ENCODE measurements at places on chromosomes 16 and 17.

GRCh38 chr16:11824362-11824761 lies 27.0 kb downstream of the RSL1D1 start:
- DNase-seq: peak; percentile 44

DNA sequence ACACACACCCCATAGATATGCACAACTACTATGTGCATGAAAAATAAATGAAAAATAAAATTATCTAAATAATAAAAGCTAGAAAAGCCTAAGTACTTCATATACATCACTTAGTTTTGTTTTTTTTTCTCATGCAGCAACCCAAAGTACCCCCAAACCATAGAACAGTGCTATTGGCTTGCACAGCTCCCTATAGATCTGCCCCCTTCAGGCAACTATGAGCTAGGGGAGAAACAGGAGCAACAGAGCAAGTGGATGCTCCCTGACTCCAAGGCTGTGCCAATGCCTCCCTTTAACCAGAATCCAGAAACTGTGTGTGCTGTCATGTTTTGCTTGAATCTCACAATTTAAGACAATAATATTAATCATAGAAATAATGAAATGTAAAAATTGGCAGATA lies 605.5 kb downstream of the TOX3 start:
- DNase-seq: no peak

DNA sequence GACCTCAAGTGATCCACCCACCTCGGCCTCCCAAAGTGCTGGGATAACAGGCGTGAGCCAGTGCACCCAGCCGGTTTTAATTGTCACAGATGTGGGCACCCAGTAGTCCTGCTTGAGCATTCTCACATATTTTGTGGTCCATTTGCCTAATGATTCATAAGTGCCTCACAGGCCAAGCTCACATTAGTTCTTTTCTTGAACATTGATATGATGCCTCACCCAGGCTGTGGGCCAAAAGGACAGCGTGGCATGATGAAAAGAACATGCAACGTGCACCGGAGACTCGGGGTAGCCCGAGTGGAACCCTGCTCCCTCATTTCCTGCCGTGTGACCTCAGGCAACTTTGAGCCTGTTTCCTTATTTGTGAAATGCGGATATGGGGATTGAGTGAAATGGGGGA lies 181.9 kb downstream of the SNX29 start:
- peak; percentile 85 for DNase-seq

- peak; percentile 26 for DNase-seq
Observed at GRCh38 chr16:1311738-1312466, 2.5 kb downstream of the UBE2I start.

GRCh38 chr17:57518587-57519581 lies 226.2 kb downstream of the CCDC182 start:
- DNase-seq: peak; percentile 31

- peak; percentile 7 for DNase-seq
Observed at GRCh38 chr16:1612320-1613111, at the start of gene CRAMP1. Gene CRAMP1, plus strand, starts transcription at chr16:1612360. Its CDS starts 2,280 bp downstream, at chr16:1614640.

DNA sequence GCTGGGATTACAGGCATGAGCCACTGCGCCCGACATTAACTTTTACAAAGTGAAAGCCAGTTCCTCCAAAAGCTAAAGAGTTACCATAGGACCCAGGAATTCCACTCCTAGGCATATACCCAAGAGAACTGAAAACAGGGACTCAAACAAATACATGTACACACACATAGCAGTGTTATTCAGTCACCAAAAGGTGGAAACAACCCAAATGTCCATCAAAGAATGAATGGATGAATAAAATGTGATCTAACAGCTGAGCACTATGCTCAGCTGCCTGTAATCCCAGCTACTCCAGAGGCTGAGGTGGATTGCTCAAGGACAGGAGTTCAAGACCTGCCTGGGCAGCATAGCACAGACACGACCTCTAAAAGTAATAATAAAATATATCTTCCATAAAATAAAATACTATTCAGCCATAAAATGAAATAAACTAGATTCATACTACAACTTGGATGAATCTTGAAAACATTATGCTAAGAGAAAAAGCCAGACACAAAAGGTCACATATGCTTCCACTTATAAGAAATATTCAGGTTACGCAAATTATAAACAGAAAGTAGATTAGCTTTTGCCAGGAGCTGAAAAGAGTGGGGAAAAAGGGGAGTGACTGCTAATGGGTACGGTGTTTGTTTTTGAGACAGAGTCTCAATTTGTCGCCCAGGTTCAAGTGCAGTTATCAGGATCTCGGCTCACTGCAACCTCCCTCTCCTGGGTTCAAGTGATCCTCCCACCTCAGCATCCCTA lies 9.3 kb upstream of the USP7 start:
- peak; percentile 45 for DNase-seq

GRCh38 chr17:12983991-12984884 lies 33.6 kb downstream of the ELAC2 start:
- peak; percentile 95 for DNase-seq

DNA sequence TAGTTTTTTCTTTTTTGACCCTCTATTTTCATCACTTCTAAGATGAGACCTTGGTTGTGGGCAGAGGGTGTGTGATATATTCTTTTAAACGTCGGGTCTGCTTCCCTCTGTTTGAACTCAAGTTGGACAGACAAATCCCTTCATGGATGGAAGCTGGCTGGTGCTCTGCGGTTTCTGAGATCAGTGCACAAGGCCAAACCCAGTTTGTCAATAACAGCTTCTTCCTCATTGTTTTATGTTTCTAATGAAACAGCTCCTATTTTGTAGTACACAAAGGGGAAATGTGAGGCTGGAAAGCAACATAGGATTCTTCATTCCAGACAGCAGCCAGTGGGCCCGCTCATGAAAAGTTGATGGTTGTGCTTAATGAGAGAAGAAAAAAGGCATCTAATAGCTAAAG lies 159.6 kb downstream of the PRKCA start:
- no peak for DNase-seq

DNA sequence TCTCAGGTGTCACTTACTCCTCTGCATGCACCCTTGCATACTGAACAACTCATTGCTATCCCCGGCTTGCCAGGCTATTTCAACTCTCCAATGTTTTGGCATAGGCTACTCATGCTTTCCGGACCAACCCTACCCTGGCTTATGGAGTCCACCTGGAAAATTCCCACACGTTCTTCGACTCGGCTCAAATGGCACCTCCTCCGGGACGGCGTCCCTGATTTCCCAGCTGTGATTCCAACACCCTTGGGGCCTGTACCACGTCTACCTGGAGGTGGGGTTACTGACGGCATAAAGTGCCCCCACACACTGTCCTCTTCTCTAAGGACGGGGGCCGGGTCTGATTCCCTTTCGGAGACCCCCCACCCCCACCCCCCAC lies 498 bp downstream of the SMYD4 start:
- DNase-seq: peak; percentile 13

GRCh38 chr17:34226744-34227034 lies 28.4 kb upstream of the CCL2 start:
- DNase-seq: no peak

- peak; percentile 75 for DNase-seq
Observed at GRCh38 chr17:73304971-73305812, 6.6 kb downstream of the CDC42EP4 start.

DNA sequence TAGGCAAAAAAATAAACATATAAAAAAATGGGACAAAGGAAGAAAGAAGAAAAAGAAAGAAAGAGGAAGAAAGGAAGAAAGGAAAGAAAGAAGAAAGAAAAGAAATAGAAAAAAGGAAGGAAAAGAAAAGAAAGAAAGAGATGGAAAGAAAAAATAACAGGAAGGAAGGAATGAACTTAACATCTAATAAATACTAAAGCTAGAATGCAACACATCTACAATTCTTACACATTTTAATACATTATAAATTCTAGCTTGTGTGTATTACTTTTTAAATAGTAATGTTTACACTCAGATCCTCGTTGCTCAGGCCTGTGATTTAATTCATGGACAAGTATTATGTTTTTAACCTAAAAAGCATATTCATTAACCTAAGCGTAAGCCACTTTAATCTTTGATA lies 703.0 kb upstream of the KIF2B start:
- DNase-seq: no peak

DNA sequence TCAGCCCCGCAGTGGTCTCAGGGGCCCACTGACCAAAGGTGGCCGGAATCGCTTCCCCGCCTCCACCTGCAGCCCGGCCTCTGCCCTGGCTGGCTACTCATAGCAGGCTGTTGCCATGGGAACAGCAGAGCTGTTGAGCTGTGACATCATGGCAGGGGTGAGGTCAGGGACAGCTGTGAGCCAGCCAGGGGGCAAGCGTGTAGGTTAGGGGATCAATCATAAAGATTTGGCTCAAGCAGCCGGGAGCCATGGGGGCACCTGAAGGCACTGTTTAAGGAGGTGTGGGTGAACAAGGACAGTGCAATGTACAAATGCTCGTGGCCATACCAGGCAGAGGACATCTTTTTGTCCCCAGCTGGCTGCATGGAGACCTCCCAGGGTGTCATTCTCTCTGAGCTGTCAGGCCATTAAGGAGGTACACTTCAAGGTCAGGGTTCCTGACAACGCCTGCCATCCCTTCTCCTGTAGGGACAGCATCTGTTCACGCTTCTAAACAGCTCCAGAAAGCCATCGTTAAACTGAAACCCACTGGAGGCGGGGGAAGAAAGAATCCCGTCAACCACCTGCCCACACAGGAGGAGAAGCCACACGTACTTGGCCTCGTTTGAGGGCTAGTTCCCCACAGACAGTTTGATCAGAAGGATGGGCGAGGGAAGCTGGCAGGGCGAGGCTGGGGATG lies at the start of gene CEP295NL:
CEP295NL (minus strand) TSS at position 101 of the 679 bp plus-strand sequence. CDS start 1,373 bp downstream, outside the sequence.
- no peak for DNase-seq

- no peak for DNase-seq
Observed at GRCh38 chr16:80034948-80035663, 434.6 kb upstream of the MAF start.

DNA sequence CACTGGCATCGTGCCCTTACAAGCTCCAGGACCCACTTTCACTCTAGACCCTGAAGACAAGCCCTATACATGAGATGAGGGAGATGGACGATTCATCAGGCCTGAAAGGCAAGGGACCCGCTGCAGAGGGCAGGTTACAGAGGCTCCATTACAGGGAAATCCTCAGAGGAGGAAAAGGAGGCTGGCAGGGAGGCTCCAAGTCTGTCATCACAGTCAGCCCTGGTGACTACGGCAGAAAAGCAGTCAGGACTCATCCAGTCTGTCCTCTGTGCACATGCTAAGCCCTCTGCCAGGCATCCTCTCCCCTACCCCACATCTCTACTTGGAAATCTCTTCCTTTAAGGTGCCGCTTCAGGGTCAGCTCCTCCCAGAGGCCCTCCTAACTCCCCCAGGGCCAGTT lies 197.7 kb upstream of the CDH5 start:
- no peak for DNase-seq

DNA sequence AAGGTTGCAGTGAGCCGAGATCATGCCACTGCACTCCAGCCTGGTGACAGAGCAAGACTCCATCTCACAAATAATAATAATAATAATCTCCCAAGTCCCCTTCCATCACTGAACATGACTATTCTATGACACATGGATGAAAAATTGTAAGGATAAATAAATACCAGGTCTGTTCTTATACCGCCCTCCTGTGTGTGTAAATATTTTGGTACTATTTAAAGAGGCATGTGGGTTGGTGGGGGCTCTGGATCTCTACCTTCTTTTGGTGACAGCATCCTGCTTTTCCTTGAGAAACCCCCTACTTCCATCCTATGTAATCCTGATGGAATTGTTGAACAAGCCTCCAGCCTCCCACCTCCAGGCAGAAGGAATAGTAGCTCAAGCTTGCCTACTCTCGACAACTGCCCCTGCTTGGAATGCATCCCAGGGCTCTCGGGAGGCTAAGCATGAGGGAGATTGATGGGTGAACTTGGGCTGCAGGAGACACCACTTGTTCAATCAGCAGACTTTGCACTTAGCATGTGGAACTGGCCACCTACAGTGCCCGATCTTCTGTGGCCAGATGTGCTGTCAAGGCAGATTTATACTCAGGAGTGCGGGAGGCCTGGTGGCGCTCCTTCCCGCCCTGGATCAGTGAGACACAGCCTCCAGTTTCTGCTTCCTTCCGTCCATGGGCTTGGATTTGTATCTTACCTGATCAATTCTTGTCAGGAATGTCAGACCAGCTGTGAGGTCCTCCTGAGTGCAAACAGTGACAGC lies 287.4 kb downstream of the SLC39A11 start:
- no peak for DNase-seq

GRCh38 chr17:17091856-17092756 lies 49.8 kb downstream of the MPRIP start:
- no peak for DNase-seq

DNA sequence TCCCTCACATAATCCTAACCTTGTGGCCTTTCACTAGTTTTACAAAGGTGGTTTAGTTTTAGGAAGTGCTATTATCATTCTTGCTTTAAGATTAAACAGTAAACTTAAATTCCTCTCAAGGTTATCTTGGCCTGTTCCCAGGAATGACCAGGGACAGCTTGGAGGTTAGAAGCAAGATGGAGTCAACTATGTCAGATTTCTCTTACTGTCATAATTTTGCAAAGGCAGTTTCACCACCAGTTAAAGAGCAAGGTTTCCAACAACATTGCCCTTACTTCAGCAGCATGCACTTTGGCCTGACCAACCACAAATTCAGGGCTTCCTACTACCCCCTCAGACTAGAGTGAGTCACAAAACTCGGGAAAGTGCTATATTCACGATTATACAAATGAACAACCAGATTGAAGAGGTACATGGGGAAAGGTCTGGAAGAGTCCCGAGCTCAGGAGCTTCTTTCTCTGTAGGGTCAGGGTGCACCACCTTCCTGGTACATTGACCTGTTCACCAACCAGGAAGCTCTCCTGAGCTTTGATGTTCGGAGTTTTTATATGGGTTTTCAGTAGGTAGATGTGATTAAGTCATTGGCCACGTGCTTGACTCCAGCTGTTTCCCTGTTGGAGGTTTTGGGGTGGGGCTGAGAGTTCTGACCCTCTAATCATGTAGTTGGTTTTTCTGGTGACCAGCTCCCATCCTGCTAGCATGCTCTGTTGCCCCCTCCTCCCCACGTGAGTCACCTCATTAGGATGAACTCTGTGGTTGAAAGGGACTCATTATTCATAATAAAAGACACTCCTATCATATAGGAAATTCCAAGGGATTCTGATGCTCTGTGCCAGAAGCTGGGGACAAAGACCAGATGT lies 19.4 kb downstream of the RHOT1 start:
- peak; percentile 70 for DNase-seq

GRCh38 chr17:27524594-27524993 lies 68.3 kb downstream of the KSR1 start:
- DNase-seq: no peak

- no peak for DNase-seq
Observed at GRCh38 chr16:89407925-89408300, 82.4 kb downstream of the ANKRD11 start.

- DNase-seq: peak; percentile 89
Observed at GRCh38 chr17:32483451-32484019, 3.3 kb upstream of the CDK5R1 start.

- peak; percentile 78 for DNase-seq
Observed at GRCh38 chr17:43398724-43399595, at the start of gene ARL4D. Gene ARL4D, plus strand, starts transcription at chr17:43398993. Its CDS starts 740 bp downstream, at chr17:43399733.

DNA sequence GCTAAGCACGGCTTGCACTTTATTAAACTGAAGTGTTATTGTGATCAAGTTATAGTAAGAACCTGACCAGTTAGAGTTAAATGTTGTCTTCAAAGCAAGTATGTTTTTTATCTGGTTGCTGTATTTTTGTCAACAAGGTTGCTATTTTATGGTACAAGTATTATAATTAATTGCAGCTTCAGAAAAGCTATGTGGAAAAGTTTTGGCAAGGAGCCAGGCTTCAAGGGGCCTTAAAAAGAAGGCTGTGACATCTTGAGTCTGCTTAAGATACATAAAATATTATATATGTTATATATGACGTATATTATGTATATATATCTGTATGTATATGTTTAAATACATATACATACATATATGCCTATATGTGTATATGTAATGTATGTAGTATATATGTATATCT lies 1461.2 kb upstream of the CDH8 start:
- no peak for DNase-seq

Measured in AG08395 (cell line).